ENCODE measurements at places on chromosomes 12 and 14.

DNA sequence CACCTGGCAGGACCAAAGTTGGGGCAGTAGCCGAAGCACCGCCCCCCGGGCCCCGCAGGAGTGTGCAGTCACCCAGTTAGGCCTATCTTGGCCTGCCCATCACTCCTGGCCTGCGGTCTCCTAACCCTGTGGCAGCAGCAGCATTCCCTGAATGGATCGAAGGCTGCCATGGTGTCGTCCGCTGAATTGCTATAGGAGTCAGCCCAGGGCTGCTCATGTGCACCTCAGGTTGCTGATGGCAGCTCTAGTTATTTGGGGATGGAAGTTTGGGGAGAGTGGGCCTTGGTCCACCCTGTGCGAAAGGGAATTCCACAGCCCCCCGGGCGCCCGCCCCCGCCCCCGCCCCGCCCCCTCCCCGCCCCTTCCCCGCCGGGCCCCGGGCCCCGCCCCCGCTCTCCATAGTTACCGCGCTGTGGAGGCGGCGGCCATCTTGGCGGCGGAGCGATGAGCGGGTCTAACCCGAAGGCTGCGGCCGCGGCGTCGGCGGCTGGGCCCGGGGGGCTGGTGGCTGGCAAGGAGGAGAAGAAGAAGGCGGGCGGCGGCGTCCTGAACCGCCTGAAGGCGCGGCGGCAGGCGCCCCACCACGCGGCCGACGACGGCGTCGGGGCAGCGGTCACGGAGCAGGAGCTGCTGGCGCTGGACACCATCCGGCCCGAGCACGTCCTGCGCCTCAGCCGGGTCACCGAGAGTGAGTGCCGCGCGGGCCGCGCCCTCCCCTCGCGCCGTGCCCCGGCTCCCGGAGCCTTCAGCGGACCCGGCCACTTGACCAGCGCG is at the start of gene UNC119B:
Gene UNC119B (plus strand): TSS at position 428 of the 774 bp plus-strand sequence. CDS start 17 bp downstream, at position 445.
- DNase-seq = no peak

- no peak for DNase-seq
Measured at GRCh38 chr12:26534071-26534470, 298.9 kb downstream of the ITPR2 start.

GRCh38 chr14:22646570-22647254 is 2.6 kb upstream of the OR6J1 start:
- DNase-seq = no peak

GRCh38 chr12:30164382-30165318 is 380.9 kb upstream of the TMTC1 start:
- no peak for DNase-seq

DNA sequence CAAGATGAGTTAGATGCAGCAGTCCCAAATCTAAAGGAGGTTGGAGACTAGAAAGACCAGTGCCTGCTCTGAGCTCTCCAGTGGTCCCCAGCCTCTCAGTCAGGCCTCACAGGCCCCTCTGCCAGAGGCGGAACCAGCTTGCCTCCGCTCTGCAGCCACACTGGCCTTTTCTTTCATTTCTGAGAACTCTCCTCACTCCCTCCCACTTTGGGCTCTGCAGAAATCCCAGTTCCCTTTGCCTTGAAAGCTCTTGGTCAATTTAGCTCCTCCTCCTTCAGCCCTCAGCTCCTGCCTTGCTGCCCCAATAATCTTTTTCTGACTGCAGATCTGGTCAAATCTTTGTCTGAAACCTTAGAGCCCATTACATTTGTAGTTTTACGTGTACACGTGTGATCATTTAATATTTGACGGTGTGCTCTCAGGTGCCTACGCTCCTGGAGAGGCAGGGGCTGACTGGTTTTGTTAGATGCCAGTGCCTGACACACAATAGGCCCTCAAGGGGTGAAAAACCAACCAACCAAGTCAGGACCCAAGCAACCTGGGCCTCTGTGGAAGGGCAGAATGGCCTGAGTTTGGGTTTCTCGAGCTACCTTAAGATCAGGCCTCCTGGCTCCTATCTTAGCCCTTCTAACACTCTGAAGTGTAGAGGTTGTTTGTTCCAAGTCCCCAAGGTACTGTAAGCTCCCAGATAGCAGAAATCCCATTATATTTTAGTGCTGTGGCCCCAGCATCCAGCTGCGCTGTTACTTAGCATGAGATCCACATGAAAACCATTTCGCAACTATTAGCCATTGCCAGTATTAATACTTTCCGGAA is 1.1 kb upstream of the NUDT4 start:
- DNase-seq = no peak

DNA sequence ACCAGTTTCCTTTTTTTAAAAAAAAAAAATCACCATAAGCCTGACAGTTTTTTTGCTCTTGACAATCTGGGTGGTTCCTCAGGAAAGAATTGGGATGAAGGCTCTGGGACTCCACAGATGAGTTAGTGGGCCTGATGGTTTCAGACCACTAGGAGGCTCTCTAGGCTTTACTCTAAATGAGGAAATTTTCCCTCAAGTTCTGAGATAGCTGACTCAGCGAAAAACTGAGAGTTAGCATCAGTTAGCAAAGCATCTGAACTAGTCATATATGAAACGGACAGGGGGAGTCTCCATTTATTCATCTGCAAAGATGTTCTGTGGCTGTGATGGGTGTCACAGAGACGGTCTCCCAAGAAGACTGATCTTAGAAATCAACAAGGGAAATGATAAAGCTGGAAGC is 314.3 kb upstream of the OR4E1 start:
- DNase-seq = no peak

GRCh38 chr14:94998685-94999084 is 158.6 kb downstream of the DICER1 start:
- no peak for DNase-seq

- DNase-seq = no peak
Measured at GRCh38 chr14:44438221-44438620, 68.9 kb downstream of the FSCB start.

DNA sequence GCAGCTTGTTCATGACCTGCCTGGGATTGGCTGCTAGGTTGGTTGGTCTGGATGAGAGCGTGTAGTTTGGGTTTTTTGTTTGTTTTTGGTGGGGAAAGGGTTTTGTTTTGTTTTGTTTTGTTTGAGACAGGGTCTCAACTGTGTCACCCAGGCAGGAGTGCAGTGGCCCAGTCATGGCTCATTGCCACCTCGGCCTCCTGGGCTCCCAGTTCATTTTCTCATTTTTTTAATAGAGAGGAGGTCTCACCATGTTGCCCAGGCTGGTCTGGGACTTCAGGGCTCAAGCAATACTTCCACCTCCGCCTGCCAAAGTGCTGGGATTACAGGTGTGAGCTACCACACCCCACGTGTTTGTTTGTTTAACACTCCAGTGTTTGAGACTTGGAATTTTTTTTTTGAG is 3.8 kb downstream of the DYNC1H1 start:
- no peak for DNase-seq

DNA sequence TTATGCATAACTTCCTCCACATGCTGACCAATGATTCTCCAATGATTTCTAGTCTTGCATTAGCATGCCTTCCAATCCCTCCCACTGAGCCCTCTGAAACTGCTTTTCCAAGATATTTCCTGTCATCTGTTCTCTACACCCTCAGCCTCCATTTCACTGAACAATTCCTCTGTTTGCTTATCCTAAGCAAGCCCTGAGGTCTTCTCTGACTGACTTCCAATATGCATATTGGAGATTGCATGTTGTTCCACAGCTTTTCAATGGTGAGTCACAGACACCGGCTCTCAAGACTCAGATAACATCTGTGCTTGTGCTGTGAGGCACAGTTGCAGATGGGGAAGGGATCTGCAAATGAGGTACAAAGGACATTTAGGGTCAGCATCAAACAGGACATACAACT is 141.0 kb downstream of the SLC16A7 start:
- DNase-seq = no peak

DNA sequence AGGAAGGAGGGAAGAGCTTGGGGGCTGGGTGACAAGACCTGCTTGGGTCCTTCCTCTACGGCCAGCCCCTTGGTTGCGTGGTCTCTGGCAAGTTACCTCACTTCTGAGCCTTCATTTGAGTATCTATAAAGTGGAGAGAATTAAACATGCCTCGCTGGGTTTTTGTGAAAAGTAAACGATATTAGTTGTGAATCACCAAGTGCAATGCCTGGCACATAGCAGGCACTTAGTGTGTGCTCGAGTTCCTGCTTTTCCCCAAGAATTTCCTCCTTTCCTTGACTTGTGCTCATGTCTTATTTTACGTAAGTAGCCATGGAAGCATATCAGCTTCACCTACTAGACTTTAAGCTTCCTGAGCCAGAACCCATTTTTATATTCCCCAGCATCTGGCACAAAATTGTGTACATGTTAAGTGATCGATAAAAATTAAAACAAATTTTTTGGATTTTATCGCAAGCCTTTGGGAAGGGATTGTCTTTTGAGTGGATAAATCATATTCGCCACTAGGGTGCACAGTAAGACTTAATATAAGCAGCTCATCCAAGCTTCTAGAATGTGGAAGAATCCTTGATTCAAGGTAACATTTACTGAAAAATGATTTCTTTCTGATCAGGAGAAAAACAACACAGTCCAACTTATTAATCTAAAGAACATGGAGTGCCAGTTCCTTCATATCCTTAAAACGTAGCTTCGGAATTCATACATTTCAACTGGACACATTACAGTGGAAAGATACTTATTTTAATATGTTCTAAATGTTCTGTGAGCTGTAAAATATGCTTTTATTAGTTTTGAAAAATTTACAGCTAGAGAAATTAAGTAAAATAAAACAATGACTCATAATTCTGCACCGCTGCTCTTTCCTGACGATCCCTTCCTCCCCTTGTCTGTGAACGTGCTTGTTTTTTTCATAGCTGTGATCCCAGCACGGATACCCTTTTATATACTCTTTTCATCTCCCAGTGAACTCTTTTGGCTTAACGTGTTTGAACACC is 62.0 kb downstream of the SLC25A47 start:
- DNase-seq = no peak

DNA sequence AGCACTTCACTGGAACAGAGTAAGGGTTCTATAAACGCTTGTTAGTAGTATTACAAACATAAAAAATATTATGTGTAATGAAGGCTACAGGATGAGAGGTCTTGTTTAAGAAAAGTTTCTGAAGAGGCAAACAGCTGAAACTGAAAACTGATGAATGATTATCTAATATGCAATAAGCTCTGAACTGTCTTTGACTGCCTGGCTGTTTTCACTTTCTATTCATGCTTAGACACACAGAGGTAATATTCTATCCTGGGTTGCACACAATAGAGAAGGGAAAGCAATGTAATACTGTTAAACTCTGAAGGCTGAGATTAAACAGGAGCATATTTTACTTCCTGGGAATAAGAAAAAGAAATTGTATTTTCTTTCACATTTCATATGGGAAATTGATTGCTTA is 251.3 kb downstream of the ALX1 start:
- DNase-seq = no peak

GRCh38 chr12:51888316-51889215 is 663 bp downstream of the ANKRD33 start:
- no peak for DNase-seq

GRCh38 chr12:77324763-77325468 is 259.5 kb upstream of the E2F7 start:
- no peak for DNase-seq

DNA sequence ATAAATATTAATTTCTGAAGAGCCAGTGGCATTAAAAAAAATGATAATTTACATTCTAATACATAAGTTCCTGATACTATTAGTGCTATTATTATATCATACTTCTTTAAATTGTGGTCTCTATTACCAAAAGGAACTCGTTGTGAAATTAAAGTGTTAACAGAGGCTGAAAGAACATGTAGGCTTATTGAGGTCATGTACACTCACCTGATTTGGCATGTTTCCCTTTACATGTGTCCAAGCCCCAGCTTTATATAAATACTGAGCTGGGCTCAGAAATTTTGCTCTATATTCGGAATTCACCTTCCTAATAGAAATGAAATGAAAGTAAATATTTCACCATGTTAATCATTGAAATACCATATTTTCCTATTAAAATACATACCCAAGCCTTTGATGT is 11.0 kb downstream of the MDM1 start:
- DNase-seq = no peak

Data from esophagus squamous epithelium (tissue), 5 donors.